CD4-positive, alpha-beta T cell treated with Interferon alpha-2 for 1 hour (primary cell): ENCODE measurements at places on chromosomes 12 and 14.
A peak's percentile ranks its signal among the peaks of the same experiment; 100 is the strongest.

GRCh38 chr14:57612946-57613345, 119.3 kb upstream of the CCDC198 start:
- no peak for DNase-seq

GRCh38 chr12:64203036-64203435, 19.1 kb downstream of the KICS2 start:
- no peak for DNase-seq

GRCh38 chr12:2165927-2166326, 113.1 kb downstream of the CACNA1C start:
- DNase-seq = no peak

DNA sequence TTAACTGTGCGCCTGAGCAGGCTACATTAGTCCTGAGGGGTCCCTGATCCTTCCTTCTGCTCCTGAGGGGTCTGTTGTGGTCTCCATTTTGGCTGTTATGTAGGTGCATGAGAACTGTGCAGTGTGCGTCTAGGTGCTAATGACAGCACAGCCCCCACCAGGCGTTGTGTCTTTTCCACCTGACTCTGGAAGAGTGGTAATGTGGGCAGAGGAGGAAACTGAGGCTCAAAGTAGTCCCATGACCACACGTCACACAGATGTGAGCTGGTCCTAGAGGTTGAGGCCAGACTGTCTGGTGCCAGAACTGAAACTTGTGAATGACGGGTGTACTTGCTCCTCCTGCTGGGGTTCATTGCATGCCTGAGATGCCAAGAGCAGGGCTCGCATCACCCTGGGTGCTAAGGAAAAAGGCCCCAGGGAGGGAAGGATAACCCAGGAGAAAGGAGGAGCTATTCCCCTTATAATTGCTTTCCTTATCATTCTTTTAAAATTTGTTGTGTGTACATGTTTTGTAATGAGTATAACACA, 111.8 kb downstream of the SLC25A47 start:
- no peak for DNase-seq

DNA sequence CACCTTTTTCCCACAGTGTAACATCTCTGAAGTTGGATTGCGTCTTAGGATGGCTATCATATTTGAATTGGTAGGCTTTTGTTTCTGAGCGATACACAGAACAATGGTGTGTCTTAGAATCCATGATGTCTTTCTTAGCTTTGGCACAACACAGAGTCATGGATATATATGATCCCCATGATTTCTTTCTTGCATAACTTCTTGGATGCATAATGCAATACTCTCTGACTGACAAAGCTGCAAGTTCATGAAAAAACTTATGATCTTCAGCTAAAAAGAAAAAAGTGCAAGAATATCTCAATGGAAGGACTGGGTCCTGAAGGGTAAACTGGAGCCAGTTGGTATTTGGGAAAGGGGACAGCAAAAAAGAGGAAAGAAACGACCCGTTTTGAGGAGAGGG, 48.1 kb downstream of the VWF start:
- no peak for DNase-seq

GRCh38 chr14:102544747-102545460, 35.3 kb upstream of the ANKRD9 start:
- DNase-seq = peak; percentile 35

GRCh38 chr12:58395056-58395455, 453.7 kb downstream of the ATP23 start:
- DNase-seq = no peak

DNA sequence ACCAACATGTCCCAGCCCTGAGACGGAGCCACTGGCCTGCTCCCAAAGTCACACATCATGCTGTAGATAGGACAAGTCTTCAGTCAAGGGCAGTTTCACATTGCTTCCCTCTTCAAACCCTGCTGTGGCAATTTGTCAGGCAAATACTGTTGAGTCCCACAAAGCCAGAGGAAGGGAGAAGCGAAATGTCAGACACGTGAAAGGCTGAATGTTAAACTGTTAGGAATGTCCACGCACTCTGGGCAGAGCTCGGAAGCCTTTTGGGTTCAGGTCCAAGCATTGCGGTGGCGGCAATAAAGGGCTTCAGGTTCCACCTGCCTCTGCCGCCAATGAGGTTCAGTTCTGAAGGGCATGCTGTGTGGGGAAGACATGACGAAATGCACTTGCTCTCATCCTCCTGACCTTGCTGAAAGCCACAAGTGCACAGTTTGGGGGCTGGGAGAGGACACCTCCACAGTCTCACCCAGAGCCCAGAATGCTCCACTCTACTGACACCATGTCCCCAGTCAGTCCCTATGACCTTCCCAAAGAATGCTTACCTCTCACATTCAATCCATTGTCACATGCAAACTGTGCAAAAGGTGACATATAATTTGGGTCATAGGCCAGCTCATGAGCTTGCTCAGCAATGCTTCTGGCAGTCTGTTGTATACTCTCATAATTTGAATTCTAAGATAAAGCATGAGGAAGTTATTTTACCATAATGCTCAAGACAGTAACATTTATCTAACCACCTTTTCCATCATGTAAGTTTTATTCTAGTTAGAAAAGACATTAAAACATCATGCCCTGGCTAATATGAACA, 35.7 kb downstream of the RAD9B start:
- no peak for DNase-seq

DNA sequence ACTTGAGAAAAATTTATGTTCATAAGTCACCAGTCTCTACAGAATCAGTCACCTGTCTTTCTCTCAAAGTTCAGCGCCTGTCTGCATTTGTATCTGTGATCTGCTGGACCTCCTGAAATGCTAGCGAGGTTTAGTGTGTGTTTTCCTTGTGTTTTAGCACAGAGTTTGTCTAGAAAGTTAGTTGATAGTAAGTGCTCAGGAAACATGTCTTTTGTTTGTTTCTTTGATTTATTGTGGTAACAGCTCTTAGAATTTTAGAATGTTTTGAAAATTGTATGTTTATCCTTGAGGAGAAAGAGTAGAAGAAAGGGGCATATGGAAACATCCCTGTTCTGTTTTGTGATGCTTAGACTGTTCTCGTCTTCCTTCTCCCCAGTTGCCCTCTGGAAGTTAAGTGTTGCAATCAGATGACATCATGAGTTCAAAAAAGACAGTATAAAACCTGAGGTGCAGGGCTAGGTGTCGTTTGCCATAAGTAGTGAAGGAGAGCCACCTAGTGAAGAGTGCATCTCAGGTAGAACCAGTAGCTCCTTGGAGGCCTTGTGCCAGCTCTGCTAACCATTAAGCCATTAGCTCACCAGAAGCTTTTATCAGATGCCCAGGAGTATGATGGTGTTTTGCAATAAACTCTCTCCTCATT, 44.8 kb downstream of the FBXW8 start:
- DNase-seq = peak; percentile 51

GRCh38 chr12:91529829-91530228, 347.2 kb upstream of the DCN start:
- no peak for DNase-seq

DNA sequence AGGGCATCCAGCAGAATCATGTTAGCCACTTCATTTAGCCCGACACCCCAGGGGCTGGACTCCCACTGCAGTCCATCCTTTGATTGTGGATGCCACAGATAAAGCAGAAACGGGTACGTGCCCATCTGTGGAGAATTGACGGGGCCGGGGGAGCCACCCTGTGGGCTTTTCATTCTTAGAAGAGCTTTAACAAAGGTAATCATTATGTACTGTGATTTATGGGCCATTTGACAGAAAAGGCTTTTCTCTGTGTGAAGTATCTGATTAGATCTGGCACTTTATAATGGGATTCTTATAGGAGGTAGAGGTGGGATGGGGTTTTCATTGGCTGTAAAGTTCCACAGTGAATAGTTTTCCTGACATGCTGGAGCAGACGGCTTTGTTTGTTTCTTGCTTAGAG, 40.4 kb downstream of the AACS start:
- no peak for DNase-seq

DNA sequence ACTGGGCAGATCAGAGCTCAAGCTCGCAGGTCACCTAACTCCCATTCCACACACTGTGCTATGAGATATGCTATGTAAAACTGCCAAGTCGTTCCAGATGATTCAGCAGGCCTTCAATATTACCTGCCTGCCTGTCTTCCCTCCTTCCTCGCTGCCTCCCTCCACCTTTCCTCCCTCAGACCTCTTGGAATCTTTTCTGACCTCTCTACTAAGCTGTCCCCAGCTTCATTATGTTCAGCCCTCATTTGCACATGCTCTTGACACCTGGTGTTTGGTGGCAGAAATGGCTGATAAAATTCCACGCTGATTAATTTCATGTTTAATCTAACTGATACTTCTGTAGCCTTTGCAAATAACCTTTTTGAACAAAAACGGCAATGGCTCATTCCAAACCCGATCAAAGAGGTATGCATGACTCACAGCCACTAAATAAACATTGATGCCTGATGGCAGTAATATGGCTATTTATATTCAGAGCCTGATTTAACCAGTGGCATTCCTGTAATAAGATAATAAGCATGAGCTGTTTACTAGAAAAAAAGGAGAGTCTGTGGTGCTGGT, 130.8 kb upstream of the EGLN3 start:
- DNase-seq = no peak

GRCh38 chr12:9319044-9319841, 111.0 kb upstream of the PZP start:
- no peak for DNase-seq

GRCh38 chr12:111699962-111700361, 14.1 kb downstream of the ACAD10 start:
- no peak for DNase-seq

- DNase-seq = no peak
Measured at GRCh38 chr14:92631098-92631497, 117.3 kb downstream of the LGMN start.
